ENCODE measurements at places on chromosomes 1 and 21. TPM values are rescaled to one million over a fixed set of nuclear protein-coding genes. Genes with fewer than 3 reads are reported as not detected.

FAM167B gene
- 4.8 TPM for polyA plus RNA-seq

AVPR1B gene
- 0.70 TPM for polyA plus RNA-seq

DNA sequence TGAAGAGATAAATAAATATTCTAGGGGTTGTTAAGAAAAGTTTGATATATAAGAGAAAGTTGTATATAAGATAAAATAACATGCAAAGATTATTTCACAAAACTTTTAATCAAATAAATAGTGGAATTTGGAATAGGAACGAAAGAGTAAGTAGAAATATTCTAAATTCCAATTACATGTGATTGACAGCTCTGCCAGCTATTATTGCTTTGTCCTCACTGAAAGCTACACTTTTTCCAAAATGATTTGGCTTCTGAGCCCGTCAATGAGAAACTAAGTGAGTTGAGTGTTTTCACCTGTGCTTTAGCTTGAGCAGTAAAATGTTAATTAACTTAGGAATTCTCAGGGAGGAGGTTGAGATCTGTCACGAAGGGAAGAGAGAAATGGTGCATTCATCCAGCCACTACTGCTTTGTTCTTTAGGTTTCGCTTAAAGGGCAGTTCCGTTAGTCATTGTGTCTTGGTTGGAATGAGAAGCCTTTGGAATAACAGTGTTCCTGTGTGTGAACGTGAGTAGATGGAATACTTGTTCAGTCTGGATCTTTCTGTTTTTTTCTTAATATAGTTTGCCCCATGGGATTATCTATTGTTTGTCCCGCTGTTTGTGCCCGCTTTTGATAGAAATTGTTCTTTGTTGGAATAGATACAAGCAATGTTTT is 63.3 kb upstream of the CR1L start:
- DNase-seq: no peak

VWA5B1 gene
- 0.14 TPM for polyA plus RNA-seq

TCHH gene
- polyA plus RNA-seq: 0.07 TPM

DNA sequence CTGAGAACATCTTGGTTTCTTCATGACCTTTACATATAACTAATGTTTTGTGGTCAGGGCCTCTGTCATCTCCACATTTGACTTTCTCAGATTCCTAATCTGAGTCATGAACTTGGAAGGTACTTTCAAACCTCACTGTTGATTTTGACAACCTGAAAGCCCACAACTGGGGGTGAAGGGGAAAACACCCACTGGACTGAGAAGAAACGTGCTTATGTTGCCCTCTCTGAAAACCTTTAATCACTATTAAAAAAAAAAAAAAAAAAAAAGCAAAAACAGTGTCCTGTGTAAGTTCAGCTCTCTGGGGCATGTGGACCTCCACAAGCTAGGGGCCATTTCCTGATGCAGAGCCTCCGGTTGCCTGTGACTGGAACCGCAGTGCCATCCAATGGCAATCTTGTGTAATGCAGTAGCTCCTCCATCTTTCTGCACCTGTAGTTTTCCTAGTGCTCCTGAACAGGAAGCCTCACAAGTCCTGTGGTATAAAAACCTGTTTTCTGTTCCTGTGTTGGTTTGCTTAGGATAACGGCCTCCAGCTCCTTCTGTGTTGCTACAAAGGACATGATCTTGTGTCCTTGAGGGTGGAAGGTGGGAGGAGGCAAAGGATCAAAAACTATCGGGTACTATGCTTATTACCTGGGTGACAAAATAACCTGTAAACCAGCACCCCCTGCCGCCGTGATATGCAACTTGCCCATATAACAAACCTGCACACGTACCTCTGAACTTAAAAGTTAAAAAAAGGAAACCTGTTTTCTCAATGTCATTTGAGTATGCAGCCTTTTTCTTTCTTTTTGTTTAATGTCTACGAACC is 124.5 kb downstream of the ZNF648 start:
- peak; percentile 64 for DNase-seq

OLFML3 gene
- polyA plus RNA-seq: 17.0 TPM

GRCh38 chr1:160211046-160211790 is 6.0 kb downstream of the PEA15 start:
- DNase-seq: peak; percentile 99

OR6N1 gene
- polyA plus RNA-seq: not detected

GRCh38 chr1:180192172-180192571 is 37.5 kb downstream of the QSOX1 start:
- DNase-seq: no peak

DNA sequence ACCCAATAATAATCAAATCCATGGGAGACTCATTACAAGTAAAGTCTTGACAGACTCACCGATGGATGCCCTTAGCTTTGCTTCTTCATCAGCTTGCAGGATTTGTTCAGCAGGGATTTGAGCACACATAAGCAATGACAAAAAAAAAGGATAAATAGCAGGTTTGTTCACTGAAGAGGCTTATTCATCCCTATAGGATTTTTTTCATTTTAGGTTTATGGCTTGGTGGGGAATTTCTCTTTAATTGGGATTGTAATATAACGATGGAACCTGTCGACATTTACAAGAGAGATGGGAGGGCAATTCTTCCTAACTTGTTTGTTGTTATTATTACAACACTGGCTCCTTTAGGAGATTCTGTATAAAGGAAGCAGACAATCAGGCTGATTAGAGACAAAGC is 649.1 kb upstream of the PLXNA2 start:
- peak; percentile 46 for DNase-seq

GRCh38 chr1:2598329-2598931 is 11.9 kb downstream of the PRXL2B start:
- no peak for DNase-seq

DNA sequence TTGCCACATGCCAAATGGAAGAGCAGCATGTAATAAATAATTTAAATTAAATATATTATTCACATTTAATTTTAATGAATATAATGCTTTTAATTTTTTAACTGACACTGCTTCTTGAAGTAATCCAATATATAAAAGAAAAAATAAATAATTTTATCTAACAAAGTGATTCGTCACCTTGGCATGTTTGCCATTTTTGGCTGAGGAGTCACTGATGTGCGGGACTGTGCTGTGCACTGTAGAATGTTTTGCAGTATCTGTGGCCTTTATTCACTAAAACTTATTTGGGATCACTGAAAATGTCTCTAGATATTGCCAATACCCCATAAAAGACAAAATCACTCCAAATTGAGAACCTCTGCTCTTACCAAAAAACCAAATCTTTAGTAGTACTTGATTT is 807.8 kb downstream of the BRINP3 start:
- DNase-seq: no peak

- no peak for DNase-seq
Measured at GRCh38 chr1:24911651-24912155, 18.4 kb downstream of the RUNX3 start.

DNA sequence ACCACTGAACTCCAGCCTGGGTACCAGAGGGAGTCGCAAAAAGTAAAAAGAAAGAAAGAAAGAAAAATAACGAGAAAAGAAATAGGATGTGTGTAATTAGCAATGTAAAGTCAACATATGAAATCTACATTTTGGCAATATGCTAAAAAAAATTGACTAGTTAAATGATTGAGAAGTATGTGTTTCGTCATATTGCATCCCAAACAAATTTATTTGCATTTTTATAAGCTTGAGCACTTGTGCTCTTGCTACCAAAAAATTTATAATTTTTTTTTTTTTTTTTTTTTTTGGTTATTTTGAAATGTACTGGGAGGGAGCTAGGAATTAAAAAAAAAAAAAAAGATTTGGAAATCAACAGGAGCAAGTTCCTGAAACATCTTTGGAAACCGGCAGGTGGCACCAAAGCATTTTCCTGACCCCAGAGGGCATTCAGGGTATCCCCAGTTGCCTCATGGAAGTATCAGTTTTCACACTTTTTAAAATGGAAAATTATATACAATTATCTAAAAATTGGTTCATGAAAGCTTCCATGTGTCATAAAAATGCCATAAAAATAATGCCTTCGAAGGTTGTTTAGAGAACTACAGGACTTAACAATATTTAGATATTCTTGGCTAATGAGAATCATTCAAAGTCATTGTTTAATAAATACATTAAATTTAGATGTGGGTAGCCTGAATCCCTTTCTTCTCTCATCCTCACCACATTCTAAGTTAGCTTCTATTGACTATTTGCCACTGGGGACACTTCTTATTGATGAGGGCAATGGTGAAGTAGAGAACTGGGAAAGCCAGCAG is 4.8 kb upstream of the HEATR1 start:
- peak; percentile 69 for DNase-seq

GRCh38 chr1:198018529-198018928 is 101.4 kb downstream of the LHX9 start:
- DNase-seq: no peak

Measured in brain (organoid and tissue), 16 donors.